GM12891 (cell line): ENCODE measurements at places on chromosomes 12 and 14.

GRCh38 chr14:51527073-51527472 is 124.6 kb upstream of the FRMD6 start:
- no peak for DNase-seq

DNA sequence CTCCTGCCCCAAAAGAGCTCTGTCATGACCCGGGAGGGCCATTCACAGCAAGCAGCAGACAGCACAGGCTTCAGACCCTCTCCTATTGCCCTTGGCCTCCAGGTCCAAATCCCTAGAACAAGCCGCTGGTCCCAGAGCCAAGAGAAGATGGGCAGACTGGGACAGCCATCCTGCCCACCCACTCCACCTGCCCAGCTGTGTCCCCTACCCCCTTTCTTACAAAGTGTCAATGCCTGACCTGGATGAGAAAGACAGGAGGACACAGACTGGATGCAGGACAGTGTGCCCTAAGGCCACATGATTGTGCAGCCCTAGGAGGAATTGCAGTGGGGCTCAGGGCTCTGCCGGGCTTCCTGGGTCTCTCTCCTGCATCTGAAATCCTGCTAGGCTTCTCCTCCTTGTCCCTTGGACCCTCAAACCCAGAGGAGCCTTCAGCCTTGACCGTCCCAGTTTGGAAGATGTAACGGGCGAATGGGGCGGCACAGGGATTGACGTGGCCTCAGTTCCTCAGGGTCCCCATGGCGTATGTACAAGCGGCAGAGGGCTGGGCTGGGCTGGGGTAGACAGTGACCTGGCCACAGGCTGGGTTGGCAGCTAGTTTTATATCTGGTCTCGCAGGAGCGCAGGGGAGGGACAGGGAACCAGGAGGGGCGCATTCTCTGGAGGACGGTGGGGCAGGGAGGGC is 27.1 kb upstream of the BCDIN3D start:
- DNase-seq, result no peak

DNA sequence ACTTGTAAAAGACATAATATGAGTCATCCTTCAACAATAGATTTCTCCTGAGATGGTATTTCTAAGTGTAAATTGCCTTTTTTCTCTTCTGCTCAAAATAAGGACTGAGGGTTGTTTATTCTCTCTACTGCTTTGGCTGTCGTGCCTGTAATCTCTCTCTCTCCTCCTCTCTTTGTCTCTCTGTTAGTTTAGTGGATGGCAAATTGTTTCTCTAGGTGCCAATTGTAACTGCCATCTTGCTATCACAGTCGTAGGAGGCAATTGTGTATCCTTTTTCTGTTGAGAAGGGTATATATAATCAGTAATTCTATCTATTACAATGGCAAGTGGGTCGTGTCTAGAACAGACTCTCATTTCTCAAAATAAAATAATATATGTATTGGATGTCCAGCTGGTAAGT is 545.0 kb upstream of the FBXO33 start:
- no peak for DNase-seq

GRCh38 chr12:27695556-27696292 is 523 bp upstream of the REP15 start:
- no peak for DNase-seq

DNA sequence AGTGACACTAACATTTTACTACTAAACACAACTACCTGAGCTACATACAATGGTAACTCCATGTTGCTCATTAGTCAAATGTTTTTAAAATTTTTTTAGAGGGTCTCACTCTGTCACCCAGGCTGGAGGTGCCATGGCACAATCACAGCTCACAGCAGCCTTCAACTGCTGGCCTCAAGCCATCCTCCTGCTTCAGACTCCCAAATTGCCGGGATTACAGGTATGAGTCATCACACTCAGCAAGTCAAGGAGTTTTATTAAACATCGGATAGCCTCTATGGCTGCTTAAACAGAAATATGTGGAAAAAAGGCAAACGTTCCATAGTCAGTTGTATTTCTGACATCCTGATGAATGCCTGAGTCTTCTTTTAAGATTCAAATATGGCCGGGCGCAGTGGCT is 11.1 kb upstream of the NPFF start:
- DNase-seq, result no peak

DNA sequence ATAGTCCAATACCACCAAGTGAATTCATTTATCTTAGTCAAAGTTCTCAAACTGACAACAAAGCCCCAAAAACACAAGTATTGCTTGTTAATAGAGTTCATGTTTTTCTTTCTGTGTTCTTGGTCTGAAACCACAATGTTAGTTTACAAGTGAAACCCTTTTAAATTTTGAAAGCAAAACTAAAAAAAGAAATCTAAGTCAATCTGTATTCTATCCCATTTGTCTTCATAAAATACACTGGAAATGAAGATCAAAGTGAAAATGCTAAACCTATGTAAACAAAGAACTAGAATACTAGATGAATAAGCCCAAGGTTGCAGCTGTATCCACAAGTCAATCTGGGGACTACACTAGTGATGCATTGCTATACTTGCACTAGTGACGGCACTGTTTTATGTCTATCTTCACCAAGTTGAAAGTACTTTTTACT is 10.4 kb downstream of the MAP4K5 start:
- DNase-seq, result no peak

DNA sequence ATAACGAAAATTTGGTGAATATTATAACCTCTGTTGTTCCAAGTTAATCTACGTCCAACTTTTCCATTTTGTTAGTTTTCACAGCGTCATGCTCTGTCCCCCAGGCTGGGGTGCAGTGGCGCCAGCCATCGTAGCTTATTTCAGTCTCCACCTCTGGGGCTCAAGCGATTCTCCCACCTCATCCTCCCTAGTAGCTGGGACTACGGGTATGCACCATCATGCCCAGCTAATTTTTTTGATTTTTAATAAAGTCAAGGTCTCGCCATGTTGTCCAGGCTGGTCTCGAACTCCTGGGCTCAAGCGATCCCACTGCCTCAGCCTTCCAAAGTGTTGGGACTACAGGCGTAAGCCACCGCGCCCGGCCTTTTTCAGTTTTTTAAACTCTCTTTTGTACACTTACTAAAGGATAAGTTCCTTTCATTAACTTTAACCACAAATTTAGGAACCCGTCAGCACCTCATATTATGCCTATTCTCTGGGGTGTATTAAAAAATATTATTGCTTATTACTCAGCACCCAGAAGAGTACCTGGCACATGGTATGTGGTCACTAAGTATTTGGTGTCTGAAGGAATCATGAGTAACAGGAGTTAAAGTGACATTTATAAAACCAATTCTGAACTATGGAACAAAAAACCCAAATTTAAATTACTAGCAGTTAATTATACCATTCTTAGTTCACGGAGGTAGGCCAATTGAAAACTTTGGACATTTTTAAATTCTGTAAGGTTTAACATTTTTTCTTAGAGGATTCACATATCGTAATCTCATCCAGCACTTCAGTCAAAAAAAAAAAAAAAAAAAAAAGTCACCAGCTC is 925 bp upstream of the MIPOL1 start:
- no peak for DNase-seq
